ENCODE measurements at places on chromosomes 5 and 9.

DNA sequence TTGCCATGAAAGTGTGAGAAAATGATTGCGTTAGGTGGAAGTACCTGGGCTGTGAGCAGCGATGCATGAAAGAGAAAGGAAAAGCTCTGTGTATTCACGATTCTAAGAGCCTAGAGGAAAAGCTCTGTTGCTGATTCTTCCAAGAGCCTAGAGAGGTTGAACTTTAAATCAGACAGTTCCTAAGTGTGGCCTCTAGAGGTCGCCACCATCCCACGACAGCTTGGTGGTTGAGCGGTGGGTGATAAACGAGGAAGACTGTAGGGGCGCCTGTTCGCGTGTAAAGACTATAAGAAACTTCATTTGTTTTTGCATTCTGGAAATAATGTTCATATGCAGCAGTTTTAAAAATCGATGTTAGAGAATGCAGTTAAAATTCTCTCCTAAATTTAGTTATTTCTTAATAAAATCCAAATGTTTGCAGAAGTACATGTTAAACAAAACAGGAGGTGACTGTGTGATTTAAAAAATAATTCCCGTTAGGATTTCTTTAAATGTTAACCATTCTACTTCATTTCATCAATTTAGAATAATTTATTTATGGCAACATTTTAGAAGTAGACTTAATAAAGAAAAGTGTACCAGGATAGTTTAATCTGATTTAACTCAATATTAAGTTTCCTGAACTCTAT lies 107.7 kb downstream of the TENT4A start:
- peak; percentile 63 for DNase-seq

DNA sequence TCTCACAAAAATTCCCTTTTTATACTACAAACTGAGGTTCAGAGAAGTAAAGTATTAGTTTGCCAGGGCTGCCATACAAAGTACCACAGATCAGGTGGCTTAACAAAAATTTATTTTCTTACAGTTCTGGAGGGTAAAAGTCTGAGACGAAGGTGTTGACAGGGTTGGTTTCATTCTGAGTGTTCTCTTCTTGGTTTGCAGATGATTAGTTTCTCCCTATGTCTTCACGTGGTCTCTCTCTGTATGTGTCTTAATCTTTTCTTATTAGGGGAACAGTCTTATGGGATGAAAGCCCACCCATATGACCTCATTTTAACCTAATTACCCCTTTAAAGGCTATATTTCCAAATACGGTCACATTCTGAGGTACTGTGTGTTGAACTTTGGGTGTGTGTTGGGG lies 274.2 kb downstream of the BRINP1 start:
- no peak for DNase-seq

DNA sequence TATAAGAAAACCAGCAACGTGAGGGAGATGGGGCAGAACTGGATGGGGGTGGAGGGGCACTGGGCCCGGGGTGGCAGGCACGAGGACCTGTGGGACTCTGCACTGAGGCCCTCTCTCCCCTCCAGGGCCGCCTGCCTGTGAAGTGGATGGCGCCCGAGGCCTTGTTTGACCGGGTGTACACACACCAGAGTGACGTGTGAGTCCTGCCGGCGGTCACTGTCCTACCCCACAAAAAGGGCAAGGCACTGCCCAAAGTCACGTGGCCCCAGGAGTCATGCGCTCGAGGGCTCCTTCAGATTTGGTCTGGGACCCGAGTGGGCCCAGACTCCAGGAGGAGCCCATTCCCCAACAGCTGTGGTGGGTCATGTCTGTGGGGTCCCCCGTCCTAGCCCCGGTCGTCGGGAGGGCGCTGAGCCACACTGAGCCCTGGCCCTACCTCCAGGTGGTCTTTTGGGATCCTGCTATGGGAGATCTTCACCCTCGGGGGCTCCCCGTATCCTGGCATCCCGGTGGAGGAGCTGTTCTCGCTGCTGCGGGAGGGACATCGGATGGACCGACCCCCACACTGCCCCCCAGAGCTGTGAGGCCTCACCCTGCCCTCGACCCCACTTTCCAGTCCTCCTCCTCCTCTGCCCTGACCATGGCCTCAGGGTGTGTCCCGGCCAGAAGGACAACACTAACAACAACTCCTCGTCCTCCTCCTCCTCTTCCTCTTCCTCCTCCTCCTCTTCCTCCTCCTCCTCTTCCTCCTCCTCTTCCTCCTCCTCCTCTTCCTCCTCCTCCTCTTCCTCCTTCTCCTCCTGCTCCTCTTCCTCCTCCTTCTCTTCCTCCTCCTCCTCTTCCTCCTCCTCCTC lies 9.7 kb downstream of the FGFR4 start:
- DNase-seq: no peak

DNA sequence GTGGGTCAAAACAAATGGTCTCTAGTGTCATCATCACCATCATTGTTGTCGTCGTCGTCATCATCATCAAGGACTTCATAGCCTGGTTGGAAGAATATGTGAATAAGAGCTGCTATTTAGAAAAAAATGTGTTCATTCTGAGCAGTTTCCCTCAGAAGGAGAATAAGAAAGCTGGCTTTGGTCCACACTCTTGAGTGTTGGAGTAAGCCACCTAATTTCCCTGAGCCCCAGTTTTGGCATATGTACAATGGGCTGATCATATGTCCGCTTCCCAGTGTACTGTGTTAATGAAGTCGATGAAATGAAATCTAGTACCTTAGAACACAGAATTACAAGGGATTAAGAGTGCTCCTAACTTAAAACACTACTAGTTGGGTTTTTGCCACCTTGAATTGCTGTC lies 545.5 kb downstream of the CCDC171 start:
- DNase-seq: no peak

- DNase-seq: peak; percentile 52
Observed at GRCh38 chr5:62043289-62044280, 262.4 kb upstream of the KIF2A start.

GRCh38 chr9:112753725-112754124 lies 3.2 kb downstream of the SNX30 start:
- DNase-seq: no peak

DNA sequence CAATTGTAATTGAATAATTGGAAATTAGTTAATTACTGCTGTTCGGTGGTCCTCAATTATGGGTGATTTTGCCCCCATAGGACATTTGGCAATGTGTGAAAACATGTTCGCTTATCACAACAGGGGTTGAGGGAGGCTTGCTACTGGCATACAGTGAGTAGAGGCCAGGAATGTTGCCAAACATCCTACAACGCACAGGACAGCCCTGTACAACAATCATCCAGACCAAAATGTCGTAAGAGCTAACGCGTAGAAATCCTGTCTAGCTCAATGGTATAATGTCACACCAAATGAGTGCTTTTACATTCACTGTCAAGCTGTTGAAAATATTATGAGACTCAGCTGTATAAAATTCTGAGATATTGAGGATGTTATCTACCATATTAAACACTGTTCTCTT lies 464.4 kb upstream of the TUSC1 start:
- DNase-seq: no peak

DNA sequence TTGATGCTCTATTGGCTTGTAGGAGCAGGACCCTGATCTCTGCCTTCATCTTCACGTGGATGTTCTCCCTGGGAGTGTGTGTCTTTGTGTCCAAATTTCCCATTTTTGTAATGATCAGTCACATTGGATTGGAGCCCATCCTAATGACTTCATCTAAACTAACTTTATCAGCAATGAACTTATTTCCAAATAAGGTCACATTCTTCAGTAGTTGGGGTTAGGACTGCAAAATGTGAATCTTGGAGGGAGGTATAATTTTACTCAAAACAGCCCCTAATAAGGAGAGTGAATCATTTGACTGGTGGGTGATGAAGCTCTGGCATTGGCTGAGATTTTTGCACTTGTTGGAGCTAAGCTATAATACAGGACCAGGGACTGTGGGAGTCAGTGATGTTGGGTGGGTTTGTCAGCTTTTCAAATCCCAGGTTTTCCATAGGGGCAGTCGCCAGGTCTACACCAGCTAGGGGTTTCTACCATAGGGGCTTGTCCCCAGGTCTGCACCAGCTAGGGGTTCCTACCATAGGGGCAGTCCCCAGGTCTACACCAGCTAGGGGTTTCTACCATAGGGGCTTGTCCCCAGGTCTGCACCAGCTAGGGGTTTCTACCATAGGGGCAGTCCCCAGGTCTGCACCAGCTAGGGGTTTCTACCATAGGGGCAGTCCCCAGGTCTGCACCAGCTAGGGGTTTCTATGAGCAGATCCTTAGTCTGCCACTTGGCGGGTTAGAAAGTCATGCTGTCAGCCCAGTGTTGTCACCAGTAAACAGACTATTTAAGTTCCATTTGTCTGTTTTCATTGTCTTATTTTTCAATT lies 382.6 kb upstream of the DAP start:
- DNase-seq: no peak

GRCh38 chr9:120891245-120891883 lies 14.4 kb upstream of the PHF19 start:
- DNase-seq: no peak

GRCh38 chr5:80487444-80487828 lies 464 bp upstream of the FAM151B start:
- DNase-seq: no peak

DNA sequence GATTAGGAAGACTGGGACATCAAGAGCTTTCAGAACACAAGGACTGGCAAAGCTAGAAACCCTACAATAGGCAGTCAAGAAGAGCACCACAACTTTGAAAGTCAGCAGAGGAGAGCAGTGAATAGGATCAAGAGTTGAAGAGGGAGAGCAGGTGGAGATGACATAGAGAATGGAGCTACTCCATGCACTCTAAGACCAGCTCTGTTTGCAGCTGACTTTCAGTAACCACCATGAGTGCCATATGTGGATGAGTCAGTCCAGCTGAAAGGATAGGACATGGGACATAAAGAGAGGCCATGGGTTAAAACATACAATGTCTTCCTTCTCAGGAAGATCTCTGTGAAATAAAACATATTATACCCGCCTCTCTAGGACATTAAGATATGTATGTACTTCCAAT lies 289.1 kb upstream of the KLF4 start:
- DNase-seq: no peak

- DNase-seq: peak; percentile 90
Observed at GRCh38 chr9:91659529-91660495, 236.2 kb upstream of the NFIL3 start.

GRCh38 chr5:175687231-175687701 lies 29.4 kb downstream of the HRH2 start:
- DNase-seq: no peak

DNA sequence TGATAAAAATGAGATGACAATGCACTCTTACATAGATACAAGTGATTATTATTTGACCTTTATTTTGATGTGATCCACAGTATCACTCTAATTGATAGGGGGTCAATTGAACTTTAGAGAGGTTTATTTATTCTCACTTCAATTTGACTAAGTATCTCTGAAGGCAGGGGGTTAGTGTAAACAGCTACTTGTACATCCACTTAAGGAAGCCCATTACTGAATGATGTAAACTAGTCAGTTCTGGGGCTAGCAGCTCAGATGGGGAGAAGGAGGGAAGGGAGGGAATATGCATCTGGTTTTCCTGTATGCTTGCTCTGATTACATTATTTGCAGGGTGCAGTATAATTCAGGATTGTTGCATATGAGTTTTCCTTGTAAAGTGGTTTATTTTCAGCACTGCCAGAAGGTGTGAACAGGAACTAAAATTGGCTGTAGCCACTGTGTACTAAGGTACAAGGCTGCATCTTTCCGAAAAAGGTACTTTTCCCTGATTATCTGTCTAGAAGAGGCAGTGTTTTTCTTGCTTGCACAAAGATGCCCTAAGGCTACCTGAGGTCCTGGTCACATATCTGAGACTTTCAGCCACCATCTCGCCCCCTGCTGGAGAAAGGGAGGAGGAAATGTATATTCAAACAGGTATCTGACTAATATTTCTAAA lies 51.2 kb downstream of the MRPS27 start:
- DNase-seq: peak; percentile 84

GRCh38 chr5:14869668-14870164 lies 1.9 kb downstream of the ANKH start:
- DNase-seq: no peak

DNA sequence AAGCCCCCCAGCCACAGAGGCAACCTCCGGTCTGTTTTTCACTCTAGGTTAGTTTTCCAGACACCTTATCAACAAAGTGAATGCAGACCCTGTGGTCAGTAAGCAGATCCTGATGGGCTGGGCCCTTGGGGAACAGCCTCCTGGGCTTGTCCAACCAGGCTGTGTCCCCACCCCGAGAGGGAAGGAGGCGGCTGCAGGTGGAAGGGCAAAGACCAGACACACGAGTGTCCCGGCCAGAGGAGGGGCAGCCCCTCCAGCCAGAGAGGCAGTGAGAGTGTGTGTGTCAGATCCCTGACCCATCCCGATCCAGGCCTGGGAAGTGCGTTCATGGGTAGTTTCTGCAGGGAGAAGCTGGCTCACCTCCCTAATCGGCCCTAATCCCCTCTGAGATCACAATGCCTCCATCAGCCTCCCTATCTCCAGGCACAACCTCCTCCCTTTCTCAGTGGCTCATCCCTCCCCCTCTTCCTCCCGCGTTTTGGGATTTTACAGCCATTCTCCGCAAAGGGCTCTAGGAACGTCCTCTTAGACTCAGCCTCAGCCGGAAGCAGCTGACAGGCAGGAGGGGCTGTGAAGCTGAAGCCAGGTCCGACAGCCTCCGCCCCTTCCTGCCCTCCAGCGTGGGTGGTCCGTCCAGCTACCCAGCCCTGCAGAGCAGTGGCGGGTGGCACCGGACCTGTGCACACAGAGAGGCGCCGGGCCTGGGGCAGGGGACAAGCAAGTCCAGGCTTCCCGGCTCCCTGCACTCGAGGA lies 9.7 kb downstream of the SLC12A7 start:
- peak; percentile 59 for DNase-seq

- no peak for DNase-seq
Observed at GRCh38 chr9:104971511-104971910, 43.6 kb upstream of the ABCA1 start.

GRCh38 chr5:9766581-9766980 lies 136.4 kb upstream of the TAS2R1 start:
- no peak for DNase-seq

DNA sequence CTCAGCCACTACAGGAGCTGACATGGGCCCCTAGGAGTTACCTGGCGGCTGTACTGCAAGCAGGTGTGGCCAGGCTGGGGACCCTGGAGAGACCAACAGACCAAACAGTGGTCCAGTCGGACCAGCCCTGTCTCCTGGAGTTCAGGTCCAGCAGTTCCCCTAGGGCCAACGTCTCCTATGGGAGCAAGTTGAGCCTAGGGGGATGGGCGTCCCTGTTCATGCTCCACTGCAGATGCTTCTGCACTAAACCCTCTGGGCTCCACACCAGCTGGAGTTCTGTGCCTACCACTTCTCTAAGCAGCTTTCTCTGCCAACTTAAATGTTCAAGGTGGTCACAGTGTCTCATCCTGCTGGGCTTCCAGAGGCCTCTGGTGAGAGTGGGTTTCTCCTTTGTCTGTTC lies 20.6 kb upstream of the OMD start:
- no peak for DNase-seq

- no peak for DNase-seq
Observed at GRCh38 chr5:39146831-39147540, 72.4 kb downstream of the FYB1 start.

GRCh38 chr5:3277590-3278196 lies 317.9 kb upstream of the IRX1 start:
- DNase-seq: peak; percentile 30

GRCh38 chr9:2340046-2340760 lies 281.4 kb upstream of the VLDLR start:
- no peak for DNase-seq

GRCh38 chr9:101354143-101354764 lies 30.6 kb downstream of the BAAT start:
- DNase-seq: no peak

All from HAP-1 (cell line).